Kasumi-1 (cell line): ENCODE measurements at places on chromosomes 7 and 10.

DNA sequence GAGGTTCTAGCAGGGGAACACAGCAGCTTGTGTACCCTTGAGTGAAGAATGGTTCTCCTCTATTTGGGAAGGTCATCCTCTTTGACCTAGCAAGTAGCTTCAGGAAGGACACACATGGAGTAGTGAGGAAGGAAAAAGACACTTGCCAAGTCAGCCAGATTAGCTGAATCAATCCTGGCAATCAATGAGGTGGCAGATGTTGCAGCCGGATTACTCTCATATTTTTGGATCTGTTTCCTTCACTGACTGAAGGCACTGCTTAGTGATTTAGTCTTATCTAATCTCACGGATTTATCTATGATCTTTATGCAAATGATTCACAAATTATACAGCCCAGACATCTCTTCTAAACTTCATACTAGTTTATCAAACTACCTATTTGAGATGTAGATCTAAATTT, 218.8 kb downstream of the GPR158 start:
- DNase-seq, result no peak

DNA sequence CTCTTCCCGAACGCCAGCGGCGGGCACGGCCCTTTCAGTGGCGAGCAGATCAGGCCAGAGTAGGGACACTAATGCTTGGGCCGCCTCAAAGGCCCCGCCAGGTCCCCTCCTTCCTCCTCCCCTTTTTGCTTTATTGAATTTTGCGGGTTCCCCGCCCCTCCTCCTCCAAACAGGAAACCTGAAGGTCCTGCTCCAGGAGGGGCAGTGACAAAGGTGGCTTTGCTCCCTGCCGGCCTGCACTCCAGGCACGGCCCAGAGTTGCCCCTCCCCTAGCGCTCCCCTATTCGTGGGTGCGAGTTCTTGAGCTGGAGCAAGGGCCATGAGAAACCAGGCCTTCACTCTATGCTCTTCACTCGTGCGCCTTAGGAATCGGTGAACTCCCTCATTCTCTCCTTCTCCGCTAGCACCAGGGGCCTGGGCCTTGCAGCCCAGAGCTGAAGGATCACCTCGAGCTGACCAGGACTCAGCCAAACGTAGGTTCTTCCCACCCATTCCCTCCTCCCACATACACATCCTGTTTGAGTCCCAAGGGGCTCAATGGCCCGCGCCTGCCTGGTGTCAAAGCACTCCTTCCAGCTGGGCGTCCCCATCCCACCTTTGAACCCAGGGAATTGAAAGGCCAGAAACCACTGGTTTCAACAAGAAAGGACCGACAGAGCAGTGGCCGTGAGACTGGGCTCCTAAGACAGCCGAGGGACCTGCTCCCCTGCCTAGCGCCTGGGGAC, 619 bp upstream of the HOXA6 start:
- DNase-seq, result no peak

DNA sequence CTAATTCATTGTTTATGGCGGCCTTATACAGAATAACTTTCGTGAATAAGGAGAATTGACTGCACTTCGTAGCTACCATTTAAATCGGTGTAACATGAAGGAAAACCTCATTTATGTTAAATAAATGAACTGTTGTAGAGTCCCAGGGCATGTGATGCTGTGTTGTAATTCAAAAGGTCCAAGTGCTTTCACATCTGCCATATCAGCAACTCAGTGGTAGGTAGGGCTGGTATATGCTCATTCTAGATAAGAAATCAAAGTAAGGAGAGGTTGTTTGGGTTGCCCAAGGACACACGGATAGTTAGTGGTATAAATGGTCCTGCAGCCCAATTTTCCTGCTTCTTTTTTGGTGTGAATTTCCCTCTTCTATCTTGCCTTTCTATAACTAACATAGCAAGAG, 15.8 kb downstream of the BBS9 start:
- DNase-seq, result no peak

- no peak for DNase-seq
Observed at GRCh38 chr10:5482016-5482415, 17.4 kb downstream of the CALML5 start.

GRCh38 chr7:54981913-54982312, 36.9 kb upstream of the EGFR start:
- no peak for DNase-seq

GRCh38 chr7:34747867-34748727, 90.1 kb downstream of the NPSR1 start:
- DNase-seq, result no peak

DNA sequence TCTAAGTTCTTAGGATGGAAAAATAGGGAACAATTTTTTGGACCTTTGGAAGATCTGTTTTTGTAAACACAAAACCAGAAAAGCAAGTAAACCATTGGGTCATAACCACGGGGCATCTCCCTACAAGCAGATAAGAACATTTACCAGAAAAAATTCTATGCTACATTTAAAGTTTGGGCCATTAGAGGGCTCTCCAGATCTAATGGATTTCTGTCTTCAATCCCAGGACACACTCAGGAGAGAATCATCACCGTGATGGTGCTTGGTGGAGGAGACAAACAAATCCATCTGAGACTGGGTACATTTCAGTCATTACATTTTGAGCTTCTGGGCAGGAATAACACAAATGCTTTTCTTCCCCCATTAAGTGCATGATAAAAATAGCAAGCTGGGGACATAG, 178.4 kb upstream of the TARP start:
- peak; percentile 51 for DNase-seq

DNA sequence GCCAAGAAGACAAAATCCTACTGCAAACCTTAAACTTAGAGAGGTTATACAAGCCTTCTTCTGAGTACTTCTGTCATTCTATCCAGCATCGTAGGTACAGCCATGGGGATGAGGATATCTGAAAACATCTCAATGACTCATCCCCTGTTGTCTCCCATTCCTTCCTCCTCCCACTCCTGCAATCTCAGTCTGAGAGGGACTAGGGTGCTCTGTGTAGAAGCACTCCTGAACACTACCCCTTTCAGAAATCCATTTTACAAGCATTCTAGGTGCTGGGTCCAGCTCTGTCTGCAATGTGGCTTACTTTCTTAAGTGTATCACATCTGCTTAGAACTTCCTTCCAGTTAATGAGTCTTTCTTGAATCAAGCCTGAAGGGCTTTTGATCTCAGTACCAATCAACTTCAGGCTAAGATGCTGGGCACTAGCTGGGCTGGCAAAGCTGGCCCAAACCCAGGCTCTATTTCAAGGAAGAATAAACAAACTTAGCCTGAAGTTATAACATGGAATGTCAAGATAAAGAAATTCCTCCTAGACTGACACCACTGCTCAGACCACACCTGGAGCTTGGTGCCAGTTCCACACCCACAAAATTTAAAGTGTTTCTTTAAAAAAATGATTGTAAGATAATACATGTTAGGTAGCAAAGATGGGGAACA, 270.3 kb upstream of the AOAH start:
- no peak for DNase-seq

- DNase-seq, result no peak
Observed at GRCh38 chr7:96415293-96415940, 93.5 kb upstream of the SLC25A13 start.

DNA sequence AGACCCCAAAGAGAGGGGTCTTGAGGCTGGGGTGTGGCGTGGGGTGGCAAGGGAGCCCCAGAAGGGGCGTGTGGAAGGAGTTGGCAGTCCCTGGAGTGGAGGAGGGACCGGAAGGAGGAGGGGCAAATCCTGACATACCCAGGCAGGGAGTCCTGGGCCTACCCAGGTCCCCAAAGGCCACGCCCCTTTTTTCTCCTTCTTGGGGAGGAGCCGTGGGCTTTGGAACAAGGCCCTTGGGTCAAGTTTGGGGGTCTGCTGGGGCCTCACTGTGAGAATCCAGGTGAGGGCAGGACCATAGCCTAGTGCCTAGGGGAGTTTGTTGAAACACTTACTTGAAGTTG, 1.2 kb upstream of the SMARCD3 start:
- DNase-seq, result no peak

DNA sequence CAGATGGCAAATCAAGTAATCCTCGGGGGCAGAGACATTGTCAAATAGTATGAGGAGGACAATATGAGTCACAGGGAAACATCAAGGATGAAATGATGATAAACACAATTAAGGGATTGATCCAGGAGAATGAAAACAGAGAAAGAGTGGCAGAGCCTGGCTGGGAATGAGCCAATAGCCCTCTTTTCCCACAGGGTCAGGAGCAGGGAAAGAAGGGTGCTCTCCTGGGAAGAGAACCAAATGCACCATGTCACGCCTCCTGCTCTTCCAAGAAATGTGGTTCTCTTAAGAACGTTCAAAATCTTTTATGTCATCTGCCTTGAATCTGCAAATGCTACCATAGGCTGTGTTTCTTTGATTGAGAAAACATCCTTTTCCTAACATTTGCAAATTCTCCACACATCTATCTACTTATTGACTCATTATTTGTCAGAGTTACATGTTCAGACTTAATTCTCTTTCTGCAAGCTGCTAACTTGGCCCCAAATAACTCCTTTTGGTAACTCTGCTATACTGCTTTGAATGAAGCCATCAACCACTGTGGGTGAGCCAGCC, 50.6 kb downstream of the HIPK2 start:
- no peak for DNase-seq

DNA sequence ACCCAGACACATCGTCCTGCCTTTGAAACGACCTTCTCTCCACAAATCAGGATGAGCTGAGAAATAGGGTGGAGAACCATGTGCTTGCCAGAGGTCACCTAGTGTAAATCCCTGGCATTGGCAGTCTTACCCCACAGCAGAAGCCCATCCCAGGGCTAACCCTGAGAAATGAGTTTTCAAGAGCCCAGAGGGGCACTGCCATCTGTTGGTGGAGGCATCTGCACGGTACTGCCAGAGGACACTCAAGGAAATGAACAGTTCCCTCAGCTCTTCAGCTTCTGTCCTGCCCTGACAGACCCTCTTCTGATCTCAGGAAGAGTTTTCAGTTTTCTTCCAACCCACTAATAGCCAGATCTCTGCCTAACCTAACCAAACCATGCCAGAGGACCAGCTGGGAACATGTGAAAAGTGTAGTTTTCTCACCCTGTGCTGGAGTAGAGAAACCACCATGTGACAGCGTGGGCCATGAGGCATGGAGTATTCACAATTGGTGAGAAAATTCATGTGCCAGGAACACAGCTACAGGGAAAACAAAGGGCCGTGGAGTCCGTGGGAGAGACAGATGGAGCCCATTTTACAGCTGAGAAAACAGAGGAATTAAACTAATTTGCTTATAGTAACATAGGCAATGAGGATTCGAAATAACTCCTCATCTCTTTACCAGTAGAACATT, 37.7 kb upstream of the ITPRID1 start:
- no peak for DNase-seq

DNA sequence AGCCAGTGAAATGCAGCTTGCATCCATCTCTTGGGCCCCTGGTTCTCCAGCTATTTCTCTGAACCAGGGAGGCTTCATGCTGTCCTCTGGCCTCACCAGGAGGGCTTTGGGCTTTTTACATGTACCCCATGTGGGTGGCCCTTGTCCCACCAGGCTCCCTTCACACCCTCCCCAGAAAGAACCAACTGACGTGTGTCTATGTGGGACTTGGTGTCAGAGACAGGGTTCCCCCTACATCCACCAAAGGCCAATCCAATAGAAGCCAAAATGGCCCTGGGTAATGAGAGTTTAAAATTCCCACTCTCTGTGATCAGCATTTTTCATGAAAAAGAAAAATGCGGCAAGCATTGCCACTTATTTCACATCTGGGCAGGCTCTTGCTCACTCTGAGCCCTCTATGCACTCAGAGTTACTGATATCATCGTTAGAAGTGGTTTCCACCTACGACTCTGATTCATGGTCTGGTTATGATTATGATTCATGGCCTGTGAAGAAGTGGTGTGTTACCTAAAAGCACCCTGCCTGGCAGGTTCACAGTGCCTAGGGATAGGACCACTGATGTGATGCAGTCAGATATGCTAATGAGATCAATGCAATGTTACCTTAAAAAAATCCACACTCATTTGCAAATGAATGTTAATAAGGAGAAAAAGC, 133.5 kb downstream of the BUB3 start:
- DNase-seq, result no peak

- no peak for DNase-seq
Observed at GRCh38 chr10:10489076-10489475, 528.6 kb upstream of the CELF2 start.

- peak; percentile 50 for DNase-seq
Observed at GRCh38 chr10:126302826-126303665, 85.2 kb downstream of the ADAM12 start.

DNA sequence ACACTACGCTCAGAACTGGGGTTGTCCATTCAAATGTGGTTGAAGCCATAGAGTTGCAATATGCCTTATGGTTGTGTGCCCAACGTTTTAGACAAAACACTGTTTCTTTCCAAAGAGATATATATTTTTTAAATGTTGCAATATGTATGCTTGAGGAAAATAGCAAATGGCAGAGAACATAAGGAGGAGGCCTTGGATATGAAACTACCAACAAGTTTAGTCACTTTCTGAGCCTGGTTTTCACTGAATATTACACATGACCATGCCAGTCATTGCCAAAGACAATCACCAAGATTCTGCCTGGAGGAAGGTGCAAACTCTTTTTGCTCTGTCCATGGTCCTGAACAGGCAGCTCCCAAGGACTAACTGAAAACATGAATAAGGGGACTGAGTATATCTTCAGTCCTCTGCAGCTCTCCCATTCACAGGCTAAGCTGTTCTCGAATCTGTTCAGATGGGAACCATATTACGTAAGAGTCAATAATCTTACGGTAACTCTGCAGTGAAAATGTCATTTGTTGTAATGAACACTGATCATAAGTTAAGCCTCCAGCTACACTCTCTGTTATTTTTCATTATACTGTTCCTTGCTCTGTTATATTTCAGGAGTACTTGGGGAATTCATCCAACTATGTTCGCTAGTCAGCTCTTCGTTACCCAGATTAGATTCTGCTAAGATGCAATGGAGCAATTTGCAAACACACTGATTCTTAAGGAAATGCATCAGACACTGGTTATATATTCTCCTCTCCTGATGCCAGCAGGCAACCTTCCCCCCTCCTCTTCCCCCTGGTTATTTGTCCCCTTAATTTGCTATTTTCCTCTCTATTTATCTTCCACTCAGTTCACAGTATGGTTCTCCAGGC, 90.7 kb upstream of the C1QL3 start:
- peak; percentile 35 for DNase-seq

DNA sequence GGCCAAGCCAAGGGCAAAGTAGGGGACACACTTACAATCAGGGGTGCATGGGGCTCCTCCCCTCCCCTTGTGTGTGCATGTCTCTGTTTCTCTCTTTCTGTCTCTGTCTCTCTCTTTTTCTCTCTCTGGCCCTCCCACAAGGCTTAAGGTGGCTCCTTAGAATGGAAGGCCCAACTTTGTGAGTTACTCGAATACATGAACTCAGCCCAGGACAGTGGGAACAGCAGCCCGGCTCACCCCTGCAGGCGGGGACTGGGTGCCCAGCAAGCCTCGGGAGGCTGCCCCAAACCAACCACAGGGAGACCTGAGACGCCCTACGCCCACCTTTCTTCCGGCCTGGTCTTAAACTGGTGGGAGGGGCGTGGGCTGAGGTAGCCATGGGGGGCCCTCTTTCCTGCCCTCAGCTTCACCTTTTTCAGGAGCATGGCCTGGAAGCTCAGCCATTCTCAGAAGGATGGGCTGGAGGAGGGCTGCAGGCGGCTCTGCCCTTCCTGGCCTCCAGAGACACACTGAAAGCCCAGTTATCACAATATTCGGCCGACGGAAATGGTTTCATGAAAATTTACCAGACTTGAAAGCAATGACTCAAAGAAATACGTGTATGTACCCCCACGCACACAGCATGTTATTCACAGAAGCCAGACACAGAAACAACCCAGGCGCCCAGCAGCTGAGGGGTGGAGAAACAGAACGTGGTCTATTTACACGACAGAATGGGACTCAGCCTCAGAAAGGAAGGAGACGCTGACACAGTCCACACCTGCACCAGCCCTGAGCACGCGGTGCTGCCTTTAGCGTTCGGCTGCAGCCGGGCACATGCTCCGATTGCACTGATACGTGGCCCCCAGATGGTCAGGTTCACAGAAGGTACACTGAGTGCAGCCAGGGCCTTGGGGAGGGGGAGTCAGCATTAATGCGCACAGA, 229.5 kb downstream of the PTPRN2 start:
- no peak for DNase-seq
